Activated T-cell treated with anti-CD3 and anti-CD28 coated beads, Interleukin-2, amount 50 U/mL, for 72 hours (primary cell): ENCODE measurements at places on chromosomes 7 and 10.

DNA sequence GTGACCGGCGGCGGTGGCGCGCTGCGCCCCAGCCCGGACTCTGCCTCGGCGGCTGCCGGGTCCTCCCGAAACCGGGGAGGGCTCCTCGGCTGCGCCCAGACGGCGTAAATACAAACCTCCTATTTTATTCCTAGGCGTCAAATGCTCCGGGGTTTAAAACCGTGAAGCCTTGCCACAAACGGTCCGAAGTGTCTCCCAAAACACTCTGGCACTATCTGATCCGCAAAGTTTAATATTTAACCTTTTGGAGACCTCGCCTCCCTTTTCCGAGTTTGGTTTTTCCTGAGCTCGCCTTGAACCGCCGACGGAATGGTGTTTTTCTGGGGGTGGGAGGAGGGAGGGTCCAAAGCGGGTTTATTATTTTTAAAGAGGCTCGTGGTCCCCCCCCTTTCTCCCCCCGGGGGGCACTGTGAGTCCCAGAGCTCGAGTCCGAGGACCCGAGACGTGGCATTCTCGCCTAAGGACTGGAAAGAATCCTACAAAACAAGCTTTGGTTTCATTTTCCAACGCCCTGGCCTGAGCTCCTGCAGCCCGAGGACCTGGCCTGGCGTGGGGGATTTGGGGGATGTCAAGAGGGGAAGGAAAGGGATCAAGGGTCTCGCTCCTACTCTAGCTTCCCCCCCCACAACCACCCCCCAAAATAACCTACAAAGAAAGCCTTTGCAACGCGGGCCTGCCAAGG is 1.8 kb downstream of the TNRC18 start:
- peak; percentile 9 for DNase-seq

GRCh38 chr7:100211342-100211780 is 8.4 kb upstream of the PVRIG start:
- DNase-seq = peak; percentile 71

- DNase-seq = no peak
These were observed 5.9 kb upstream of the PRSS58 start for GRCh38 chr7:142263598-142264380.

DNA sequence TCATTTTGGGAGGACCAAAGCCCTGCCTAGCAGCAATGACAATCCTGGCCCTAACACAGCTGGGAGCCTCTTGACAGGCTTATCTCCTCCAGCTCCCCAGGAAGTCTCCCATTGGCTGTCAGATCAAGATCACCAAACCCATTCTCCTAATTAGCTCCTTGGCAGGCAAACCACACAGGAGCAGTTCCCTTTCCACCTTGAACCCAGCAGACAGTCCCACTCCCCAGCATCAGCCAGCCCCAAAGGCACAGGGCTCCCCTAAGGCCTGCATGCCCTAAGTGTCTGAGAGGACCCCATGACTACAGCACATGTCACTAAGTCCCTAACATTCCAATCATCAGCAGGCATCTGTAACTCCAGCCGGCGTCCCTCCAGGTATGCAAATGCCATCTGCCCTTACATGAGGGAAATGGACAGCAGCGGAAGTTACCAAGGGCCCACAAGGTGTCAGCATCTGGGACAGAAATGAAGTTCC is 348.5 kb downstream of the KCNMA1 start:
- no peak for DNase-seq

GRCh38 chr7:101586906-101587677 is 42.0 kb downstream of the MYL10 start:
- DNase-seq = no peak

DNA sequence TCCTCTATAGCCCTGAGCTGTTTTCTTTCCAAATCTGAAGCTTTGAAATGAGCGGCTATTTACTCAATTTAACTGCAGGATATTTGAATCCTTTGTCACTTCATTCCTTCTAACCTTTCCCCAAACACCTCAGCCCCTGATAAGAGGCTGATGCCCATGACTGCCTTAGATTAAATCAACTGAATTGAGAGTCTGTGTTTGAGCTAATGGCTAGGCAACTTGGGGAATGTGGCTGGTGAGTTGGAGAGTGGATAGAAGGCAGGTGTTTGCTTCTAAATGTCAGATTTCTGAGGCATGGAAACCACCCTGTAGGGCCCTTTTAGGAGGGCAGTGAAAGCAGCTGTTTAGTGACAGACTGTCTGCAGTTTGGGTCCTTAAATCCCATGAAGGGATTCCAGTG is 759.9 kb downstream of the LRMDA start:
- no peak for DNase-seq

DNA sequence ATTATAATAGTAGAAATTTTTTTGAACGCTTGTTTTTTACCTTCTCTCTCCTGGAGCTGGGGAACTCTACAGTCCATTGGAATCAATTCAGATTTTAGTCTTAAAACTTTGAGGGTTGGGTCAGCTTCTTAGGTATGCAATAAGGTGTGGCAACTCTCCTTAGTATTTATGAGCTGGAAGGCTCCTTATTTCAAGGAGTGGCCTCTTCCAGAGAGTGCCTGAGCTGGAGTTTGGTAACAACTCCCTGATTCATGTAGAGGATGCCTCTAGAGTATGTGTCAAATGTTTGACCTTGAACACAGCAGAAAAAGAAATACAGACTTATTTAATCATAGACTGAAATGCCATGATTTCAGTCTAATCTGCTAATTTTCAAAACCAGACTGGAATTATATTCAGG is 11.1 kb downstream of the CDK14 start:
- no peak for DNase-seq

DNA sequence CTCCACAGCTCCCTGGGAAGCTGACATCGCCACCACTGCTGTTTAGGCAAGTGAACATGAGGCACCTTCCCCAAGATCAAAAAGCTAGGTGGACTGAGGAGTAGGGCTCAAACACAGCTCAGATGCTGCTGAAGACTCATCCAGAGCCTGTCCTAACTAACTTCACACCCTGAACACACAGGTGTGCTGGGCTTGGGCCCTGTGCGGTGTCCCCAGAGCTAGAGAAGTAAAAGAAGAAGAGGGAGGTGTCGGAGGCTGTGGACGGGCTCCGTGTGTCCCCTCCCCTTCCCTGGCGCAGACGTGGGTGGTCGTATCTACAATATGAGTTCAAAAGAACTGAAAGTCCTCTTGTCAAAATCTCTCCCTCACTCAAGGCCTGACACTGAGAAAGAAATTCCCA is 373.4 kb upstream of the MGMT start:
- DNase-seq = no peak

GRCh38 chr10:5168897-5169420 is 16.0 kb downstream of the AKR1C8 start:
- peak; percentile 44 for DNase-seq
